Urinary bladder (tissue), 4 donors: ENCODE measurements at places on chromosomes 1 and 21. TPM values are rescaled to one million over a fixed set of nuclear protein-coding genes. Genes with fewer than 3 reads are reported as not detected.

The CFAP57 gene
- 0.05 TPM for polyA plus RNA-seq

The RUNX1 gene
- polyA plus RNA-seq, result 6.6 TPM

The REN gene
- 0.41 TPM for polyA plus RNA-seq

The SDE2 gene
- 14.2 TPM for polyA plus RNA-seq

The ANXA9 gene
- polyA plus RNA-seq, result 0.95 TPM

The SLAMF1 gene
- polyA plus RNA-seq, result 0.47 TPM

The HCRTR1 gene
- 0.09 TPM for polyA plus RNA-seq

The TMEM53 gene
- polyA plus RNA-seq, result 13.2 TPM

DNA sequence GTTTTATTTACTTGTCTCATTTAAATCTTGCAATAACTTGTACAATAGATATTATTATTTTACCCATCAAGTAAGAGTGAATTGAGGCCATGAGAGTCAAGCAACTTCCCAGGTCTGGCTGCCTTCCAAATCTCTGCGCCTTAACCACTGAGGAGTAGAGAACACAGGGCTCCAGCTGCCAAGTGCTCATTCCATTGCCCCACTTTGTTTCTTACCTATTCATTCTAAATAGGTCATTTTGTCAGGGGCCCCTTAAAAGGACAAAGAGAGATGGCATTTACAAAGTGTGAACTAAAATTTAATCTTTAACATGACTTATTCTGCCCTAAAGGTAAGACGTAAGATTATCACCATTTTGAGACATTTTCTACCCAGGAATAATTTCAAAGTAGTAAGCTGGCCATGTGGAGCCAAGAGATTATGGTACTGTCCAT lies 3.5 kb downstream of the PPP1R15B start:
- no peak for DNase-seq

GRCh38 chr1:166129006-166129405 lies 37.8 kb downstream of the FAM78B start:
- DNase-seq, result no peak

DNA sequence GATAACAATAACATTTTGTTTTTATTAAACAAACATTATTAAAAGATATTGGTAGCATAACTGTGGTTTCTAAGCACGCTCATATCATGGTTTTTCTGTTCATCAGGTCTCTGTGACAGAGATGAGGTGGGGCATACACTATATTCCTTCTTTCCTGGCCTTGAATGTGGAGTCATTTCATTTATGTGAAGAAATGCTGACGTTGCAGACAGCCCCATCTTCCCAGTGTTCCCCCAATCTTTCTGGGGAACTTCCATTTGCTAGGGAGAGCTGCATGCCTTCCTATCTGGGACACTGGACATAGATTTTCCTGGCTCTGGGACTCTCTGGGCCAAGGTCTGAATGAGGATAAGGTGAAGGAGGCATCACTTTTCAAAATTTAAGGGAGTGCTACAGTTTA lies 30.4 kb downstream of the PIGM start:
- DNase-seq, result no peak

DNA sequence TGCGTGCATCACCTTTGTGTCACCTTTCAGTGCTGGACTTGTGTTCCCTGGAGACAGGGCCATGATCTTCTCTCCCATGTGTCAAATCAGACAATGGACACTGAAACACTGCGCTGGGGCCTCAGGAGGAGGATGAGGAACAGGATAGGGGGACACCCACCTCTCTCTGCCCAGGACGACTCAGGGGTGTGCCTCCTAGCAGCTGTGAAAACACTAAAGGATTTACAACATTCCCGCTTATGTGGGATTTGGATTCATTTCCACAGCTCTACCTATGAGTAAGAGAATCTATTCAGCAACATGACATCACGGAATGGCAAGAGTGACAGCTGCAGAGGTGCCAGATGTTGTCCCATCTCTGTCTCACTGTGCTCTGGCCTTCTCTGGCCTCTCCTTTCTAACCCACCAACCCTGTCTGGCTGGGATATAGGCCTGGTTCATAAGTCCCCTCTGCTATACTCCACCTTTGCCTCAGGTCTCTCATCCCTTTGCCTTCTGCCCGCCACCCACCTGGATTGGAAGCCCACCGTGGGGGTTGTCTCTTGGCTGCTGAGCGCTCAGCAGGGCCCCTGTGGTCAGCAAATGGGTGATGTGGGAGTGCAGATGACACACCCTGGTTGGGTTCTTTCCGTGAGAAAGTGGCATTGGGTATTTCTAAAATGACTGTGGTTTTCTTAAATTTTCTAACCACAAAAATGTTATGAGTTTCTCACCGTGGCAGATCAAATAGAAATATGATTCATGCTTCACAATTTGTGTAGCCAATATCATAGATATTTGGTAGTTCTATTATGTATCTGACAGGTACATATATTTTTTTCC lies 47.1 kb upstream of the TLR5 start:
- no peak for DNase-seq

DNA sequence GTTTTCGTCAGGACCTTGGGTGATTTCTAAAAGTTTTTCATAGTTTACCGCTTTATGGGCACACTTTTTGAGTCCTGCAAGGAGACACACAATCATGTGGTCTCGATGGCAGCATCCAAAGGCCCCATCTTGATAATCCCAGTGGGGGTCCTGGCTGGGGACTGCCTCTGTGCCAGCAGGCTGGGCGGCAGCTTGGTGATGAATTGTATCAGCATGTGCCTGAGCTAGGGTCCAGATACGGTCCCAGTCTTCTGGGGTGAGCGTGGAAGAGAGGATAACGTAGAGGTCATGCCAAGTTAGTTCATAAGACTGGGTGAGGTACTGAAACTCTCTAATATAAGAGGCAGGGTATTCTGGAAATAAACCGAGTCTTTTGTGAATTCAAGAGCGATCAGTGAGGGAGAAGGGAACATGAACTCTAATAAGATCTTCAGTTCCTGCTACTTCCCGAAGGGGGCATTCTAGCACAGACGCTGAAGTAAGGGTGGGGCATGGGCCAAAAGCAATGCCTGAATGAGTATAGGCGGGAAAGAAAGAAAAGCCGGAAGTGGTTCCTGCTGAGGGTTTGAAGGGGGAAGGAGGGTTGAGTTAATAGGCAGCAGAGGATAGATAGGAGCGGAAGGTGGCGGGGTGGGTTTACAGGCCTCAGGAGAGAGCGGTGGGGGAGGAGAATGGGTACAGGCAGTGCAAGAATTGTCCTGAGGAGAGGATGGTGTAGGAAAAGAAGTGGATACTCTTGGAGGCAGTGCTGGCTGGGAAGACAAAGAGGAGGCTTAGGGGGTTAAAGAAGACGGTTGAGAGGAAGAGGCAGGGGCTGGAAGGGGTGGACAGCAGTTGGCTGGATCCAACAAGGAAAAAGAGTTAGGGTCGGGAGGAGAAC lies 1.6 kb downstream of the ERVH48-1 start:
- DNase-seq, result peak; percentile 85

DNA sequence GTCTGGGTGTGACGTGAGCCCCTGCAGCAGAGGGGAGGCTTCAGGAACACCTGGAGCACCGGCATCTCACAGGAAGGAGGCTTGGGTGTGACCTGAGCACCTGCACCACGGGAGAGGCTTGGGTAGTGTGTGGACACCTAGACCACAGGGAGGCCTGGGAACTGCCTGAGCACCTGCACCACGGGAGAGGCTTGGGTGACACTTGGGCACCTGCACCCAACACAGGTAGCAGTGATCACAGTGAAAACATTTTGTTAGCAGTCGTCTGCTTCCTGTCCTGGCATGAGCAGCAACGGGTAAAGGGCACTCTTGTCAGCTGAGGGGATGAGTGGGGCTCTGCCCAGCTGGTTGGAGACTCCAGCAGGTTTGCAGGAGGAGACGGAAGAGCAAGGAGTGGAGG lies 22.4 kb downstream of the LRRC3 start:
- DNase-seq, result no peak

GRCh38 chr1:29453502-29454240 lies 217.3 kb downstream of the PTPRU start:
- DNase-seq, result no peak

DNA sequence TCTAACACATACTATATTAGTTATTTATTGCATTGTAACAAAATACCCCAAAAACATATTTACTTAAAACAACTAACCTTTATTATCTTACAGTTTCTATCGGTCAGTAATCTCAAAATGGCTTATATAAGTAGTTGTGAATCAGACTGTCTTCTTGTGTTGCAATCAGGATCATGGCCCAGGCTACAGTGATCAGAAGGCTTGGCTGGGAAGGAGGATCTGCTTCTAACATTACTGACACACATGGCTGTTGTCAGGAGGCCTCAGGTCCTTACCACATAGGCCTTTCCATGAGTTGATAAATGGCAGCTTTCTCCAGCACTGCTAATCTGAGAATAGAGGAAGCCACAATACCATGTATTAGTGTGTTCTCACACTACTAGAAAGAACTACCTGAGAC lies 33.7 kb downstream of the CFH start:
- DNase-seq, result no peak

- DNase-seq, result no peak
Observed at GRCh38 chr21:44599264-44600029, 950 bp upstream of the KRTAP10-7 start.

GRCh38 chr1:229344139-229344538 lies 1.3 kb upstream of the CCSAP start:
- no peak for DNase-seq

DNA sequence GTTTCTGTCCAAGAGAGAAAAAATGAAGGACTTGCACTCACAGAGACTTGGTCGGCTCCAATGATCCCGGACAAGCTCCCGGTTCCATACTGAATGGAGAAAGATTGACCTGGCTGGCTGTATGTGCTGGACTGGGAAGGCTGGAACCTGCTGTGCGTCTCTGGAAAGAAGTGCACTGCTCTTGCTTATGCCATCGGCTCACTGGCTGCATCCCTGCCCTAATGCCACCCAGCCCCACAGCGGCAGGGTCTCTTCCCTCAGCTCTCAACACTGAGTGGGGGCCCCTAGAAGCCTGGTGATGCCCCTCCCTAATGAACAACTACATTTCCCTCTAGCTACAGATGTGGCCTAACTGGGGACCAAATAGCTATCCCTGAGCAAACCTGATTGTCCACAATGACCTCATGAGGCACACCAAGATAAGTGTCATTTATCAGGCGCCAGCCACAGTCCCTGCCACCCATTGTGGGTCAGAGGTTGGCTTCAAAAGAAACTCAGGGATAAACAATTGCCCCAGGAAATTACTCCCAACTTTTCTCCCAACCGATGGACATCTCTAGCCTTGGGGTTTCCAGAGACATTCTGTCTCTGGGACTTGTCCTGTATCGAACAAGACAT lies 2.6 kb downstream of the CTSE start:
- DNase-seq, result no peak

DNA sequence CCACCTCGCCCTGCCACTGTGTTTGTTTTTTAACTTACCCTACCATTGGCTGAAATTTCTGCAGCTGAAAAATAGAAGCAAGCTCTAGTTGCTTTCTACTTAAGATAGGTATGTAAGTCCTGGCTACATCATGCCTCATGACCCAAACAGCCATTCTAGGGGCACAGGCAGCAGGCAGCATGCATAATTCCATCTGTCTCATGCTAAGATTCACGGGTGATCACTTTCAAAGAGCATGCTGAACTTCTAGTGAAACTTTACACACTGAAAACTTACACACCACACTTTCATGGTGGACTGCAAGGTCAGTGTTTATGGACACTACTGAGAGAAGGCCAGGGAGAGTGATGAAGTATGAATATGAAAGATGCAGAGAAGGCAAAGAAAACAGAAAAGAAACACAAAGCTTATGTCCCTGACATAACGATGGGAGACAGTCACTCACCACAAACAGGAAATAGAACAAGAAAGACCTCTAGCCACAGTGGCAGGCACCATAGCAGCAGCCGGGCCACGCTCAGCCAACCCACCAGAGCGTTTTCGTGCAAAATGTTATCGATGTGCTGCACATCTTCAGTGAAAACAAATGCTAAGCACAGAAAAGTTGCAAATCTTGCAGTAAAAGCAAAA lies 102.3 kb upstream of the TIAM1 start:
- DNase-seq, result no peak

GRCh38 chr1:228876187-228876586 lies 140.9 kb downstream of the RHOU start:
- DNase-seq, result no peak
